Neural progenitor cell (in vitro differentiated cells): ENCODE measurements at places on chromosomes 1 and 21. TPM values are rescaled to one million over a fixed set of nuclear protein-coding genes. Genes with fewer than 3 reads are reported as not detected.
A peak's percentile ranks its signal among the peaks of the same experiment; 100 is the strongest.

- H3K4me3 ChIP-seq: no peak overlapping the region
- no peaks in the 10 kb centered on the region for H3K27me3 ChIP-seq
- DNase-seq: no peak
- no peaks in the 10 kb centered on the region for H3K4me1 ChIP-seq
Observed at GRCh38 chr1:93023281-93023680, 55.8 kb upstream of the MTF2 start.

GRCh38 chr1:197633447-197634078 lies 141.7 kb downstream of the DENND1B start:
- no peak overlapping the region for H3K27ac ChIP-seq
- H3K4me1 ChIP-seq: peaks cover 8% of the 10 kb centered on the region
- no peak for DNase-seq
- H3K4me3 ChIP-seq: no peak overlapping the region

GRCh38 chr1:226406401-226406881 lies 1.5 kb downstream of the PARP1 start:
- peaks cover 39% of the 10 kb centered on the region for H3K4me1 ChIP-seq
- no peaks in the 10 kb centered on the region for H3K36me3 ChIP-seq
- H3K4me3 ChIP-seq: peak overlapping the region; percentile 71
- no peaks in the 10 kb centered on the region for H3K27me3 ChIP-seq
- H3K27ac ChIP-seq: no peak overlapping the region

GRCh38 chr1:40224040-40224439 lies 23.7 kb upstream of the TMCO2 start:
- no peaks in the 10 kb centered on the region for H3K36me3 ChIP-seq
- DNase-seq: no peak
- H3K4me3 ChIP-seq: no peak overlapping the region
- H3K27me3 ChIP-seq: no peaks in the 10 kb centered on the region

DNA sequence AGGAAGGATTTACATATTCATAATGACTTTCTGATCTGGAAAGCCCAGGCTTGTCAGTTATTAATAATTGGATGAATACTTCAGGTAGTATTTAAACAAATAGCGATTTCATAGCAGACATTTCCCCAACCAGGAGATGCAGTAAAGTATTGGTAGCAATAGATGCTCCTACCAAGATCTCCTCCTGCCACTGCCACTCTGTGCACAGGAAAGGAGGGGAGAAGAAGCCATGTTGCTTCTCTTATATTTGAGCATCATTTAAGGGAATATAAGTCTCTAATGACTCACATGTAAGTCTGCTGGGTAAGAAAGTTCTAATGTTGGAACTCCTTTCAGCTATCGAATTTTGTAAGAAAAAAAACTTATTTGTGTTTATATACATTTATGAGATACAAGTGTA lies 420 bp upstream of the IFI16 start:
- no peaks in the 10 kb centered on the region for H3K27me3 ChIP-seq
- DNase-seq: no peak
- H3K4me1 ChIP-seq: peaks cover 22% of the 10 kb centered on the region
- H3K4me3 ChIP-seq: no peak overlapping the region

DNA sequence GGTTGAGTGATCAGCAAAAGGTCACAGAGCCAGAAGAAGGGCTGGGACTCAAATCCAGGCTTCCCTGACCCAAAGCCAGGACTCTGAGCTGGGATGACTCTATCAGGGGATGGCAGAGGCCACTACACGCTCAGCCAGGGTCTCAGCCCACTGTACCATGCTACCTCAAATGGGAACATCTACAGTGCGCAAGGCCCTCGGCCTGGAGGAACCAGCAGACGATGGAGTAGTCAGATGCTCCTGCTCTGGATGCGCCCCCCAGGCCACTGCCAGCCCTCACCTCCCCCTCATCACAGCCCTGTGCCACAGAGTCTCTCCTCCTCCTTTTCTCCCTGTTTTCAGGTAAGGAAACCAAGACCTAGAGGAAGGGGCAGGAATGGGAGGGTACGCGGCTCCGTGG lies 39.0 kb downstream of the GLIS1 start:
- no peaks in the 10 kb centered on the region for H3K4me1 ChIP-seq
- H3K36me3 ChIP-seq: no peaks in the 10 kb centered on the region
- H3K4me3 ChIP-seq: no peak overlapping the region
- no peak overlapping the region for H3K27ac ChIP-seq
- peaks cover under 1% of the 10 kb centered on the region for H3K27me3 ChIP-seq

GRCh38 chr1:94636624-94637023 lies 95.1 kb upstream of the F3 start:
- peaks cover 12% of the 10 kb centered on the region for H3K4me1 ChIP-seq
- no peaks in the 10 kb centered on the region for H3K36me3 ChIP-seq
- H3K4me3 ChIP-seq: no peak overlapping the region
- H3K27me3 ChIP-seq: no peaks in the 10 kb centered on the region
- no peak overlapping the region for H3K27ac ChIP-seq

- no peak for DNase-seq
- H3K4me3 ChIP-seq: no peak overlapping the region
- H3K27me3 ChIP-seq: no peaks in the 10 kb centered on the region
- no peaks in the 10 kb centered on the region for H3K36me3 ChIP-seq
- H3K27ac ChIP-seq: no peak overlapping the region
Observed at GRCh38 chr1:47962750-47963492, 34.3 kb downstream of the TRABD2B start.

- DNase-seq: peak; percentile 79
- no peak overlapping the region for H3K4me3 ChIP-seq
- no peak overlapping the region for H3K27ac ChIP-seq
Observed at GRCh38 chr1:11053758-11054137, 6.1 kb downstream of the SRM start.

The CA14 gene
- 56.4 and 64.4 TPM in 2 replicates for total RNA-seq

The SPATA21 gene
- not detected in 2 replicates for total RNA-seq

The LENEP gene
- not detected in 2 replicates for total RNA-seq

The CBR3 gene
- total RNA-seq: not detected in 2 replicates

The ATP6V1G3 gene
- not detected in 2 replicates for total RNA-seq
